ENCODE measurements at places on chromosomes 6 and 20. TPM values are rescaled to one million over a fixed set of nuclear protein-coding genes. Genes with fewer than 3 reads are reported as not detected.

DNA sequence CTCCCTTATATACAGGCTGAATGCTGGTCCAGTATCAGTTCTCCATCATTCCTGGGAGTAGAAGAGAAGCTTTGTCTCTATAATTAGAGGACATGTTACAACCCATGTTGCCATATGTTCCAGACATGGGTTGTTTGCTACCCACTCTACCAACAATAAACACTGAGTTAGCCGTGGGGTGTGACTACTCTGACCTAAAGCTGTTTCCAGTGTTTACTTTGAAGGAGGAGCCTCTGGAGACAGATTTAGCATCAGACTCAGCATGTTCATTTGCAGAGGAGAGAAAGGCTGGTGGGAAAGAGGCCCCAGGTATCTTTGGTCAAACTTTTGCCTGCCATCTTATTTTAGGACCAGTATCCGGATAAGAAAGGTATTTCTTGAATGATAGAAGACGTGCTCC is 157.9 kb upstream of the SNX9 start:
- no peak for DNase-seq

The PDYN gene
- not detected for total RNA-seq

The ANKRD6 gene
- total RNA-seq, result 13.8 TPM

DNA sequence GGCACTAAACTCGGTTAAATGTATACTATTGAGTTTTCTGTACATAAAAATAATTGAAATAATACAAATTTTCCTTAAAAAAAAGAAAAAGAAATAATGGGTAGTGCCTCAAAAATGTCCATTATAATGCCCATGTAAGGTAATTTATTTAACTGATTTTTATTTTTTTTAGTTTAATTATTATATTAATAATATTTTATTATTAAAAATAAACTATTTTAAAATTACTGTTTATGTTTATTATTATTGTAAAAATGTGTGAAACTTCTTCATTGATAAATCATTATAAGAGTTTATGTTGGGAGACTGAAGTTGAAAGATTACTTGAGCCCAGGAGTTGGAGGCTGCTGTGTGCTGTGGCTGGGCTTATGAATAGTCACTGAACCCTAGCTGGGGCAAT is 925.5 kb upstream of the EPHA7 start:
- DNase-seq, result no peak

GRCh38 chr20:3077618-3078134 is 6.3 kb downstream of the OXT start:
- DNase-seq, result no peak

DNA sequence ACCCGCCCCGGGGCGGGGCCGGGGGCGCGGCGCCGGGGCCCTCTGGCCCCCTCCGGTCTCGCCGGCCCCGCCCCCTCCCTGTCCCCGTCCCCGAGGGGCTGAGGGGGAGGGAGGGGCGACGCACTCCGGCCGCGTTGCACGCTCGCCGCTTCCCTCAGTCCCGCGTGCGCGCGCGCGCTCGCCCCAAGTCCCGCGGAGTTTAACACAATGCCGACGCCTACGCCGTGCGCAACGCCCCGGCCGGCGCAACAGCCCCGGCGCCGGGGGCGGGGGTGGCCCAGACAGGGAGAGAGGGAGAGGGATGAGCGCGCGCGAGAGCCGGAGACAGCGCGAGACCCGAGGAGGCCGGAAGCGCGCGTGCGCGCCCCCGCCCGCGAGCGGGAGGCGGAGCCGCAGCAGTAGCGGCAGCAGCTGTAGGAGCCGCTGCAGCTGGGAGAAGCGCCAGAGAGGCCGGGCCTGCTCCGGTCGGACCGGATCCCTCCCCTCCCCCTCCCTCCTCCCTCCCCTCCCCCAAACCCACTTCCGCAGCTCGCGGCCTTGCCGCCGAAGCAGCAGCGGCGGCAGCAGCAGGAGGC is 996 bp downstream of the ZBTB2 start:
- DNase-seq, result peak; percentile 97

DNA sequence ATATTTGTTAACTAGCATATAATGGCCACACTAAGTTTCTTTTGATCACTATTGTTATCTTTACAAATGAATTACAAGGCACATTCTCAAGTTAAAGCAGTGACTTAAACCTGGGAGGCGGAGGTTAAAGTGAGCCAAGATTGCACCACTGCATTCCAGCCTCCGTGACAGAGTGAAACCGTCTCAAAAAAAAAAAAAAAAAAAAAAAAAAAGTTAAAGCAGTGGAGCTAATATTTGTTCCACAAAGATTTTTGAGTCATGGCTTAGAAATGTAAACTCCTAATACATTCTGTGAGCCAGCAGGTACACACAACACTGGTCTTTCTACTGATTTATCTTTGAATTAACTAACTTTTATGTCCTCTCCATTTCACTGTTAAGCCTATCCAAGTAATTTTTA is 221.7 kb upstream of the HTR1E start:
- DNase-seq, result no peak

- DNase-seq, result no peak
Observed at GRCh38 chr6:6085928-6086668, 79.4 kb upstream of the NRN1 start.

DNA sequence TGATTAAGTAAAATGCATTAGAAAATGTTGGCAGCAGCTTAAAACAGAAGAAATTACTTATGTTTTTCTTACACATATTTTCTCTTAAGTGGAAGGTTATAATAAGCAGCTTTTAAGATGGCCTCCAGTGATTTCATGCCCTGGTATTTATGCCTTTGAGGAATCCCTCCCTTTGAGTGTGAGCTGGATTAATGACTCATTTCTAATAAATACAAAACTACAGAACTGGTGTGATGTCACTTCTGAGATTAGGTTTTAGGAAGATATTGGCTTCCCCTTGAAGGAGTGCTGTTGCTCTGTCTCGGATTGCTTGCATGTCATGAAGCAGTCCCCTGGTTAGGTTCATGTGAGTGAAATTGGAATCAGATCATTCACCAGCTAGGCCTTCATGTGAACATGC is 143.2 kb upstream of the EPHA7 start:
- DNase-seq, result no peak

All from tibial nerve (tissue), 4 donors.